ENCODE measurements at places on chromosomes 11 and 22. TPM values are rescaled to one million over a fixed set of nuclear protein-coding genes. Genes with fewer than 3 reads are reported as not detected.
A peak's percentile ranks its signal among the peaks of the same experiment; 100 is the strongest.

Gene ASCL3
- not detected for total RNA-seq

Gene SLC22A8
- not detected for total RNA-seq

Gene NRIP3
- 1.3 TPM for total RNA-seq

Gene SSTR3
- total RNA-seq, result not detected

Gene NCAM1
- 4.2 TPM for total RNA-seq

Gene TRIM49
- not detected for total RNA-seq

Gene RCN1
- 86.8 TPM for total RNA-seq

Gene PKDREJ
- total RNA-seq, result not detected

Gene CBX6
- 61.6 TPM for total RNA-seq

DNA sequence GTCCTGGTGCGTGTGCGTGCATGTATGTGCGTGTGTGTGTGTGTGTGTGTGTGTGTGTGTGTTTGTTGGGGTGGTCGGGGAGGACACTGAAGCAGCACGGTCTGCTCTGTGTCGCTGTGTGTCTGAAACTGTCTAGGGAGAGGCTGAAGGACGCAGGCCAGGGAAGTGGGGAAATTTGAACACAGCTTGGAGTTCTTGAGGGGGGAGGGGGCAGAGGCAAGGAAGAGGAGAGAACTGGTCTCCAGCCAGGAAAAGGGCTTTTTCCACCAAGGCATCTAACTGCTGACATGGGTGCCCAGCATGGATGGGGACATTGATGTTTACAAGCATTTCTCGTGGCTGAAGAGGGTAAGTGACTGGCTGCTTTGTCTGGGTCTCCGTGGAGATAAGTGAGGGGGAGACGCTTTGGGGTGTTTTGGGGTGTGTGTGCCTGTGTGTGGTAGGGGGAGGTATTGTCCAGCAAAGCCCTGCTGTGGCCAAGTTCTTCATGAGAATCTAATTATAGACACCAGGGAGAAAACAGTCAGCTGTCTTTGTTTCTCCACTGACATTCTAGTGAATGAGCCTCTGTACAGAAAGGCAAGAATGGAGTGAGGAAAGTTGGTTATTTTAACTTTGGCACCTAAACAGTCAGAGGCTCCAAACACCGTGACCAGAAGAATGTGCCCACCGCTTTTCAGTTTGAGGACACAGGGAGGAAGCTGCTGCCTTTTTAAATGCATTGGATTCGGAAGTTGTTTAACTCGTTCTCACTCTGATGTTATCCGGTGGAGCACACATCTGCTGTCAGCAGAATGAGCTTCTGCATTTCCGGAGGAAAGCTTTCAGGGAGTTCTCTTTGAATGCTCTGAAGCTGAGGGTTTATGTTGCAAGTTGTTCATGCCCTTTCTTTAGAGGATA lies 63.7 kb downstream of the PPFIBP2 start:
- DNase-seq, result no peak

- no peak for DNase-seq
These were observed 12.2 kb upstream of the VPS37C start for GRCh38 chr11:61173456-61173855.

GRCh38 chr22:38314051-38314932 lies 2.9 kb downstream of the CSNK1E start:
- no peak for DNase-seq

DNA sequence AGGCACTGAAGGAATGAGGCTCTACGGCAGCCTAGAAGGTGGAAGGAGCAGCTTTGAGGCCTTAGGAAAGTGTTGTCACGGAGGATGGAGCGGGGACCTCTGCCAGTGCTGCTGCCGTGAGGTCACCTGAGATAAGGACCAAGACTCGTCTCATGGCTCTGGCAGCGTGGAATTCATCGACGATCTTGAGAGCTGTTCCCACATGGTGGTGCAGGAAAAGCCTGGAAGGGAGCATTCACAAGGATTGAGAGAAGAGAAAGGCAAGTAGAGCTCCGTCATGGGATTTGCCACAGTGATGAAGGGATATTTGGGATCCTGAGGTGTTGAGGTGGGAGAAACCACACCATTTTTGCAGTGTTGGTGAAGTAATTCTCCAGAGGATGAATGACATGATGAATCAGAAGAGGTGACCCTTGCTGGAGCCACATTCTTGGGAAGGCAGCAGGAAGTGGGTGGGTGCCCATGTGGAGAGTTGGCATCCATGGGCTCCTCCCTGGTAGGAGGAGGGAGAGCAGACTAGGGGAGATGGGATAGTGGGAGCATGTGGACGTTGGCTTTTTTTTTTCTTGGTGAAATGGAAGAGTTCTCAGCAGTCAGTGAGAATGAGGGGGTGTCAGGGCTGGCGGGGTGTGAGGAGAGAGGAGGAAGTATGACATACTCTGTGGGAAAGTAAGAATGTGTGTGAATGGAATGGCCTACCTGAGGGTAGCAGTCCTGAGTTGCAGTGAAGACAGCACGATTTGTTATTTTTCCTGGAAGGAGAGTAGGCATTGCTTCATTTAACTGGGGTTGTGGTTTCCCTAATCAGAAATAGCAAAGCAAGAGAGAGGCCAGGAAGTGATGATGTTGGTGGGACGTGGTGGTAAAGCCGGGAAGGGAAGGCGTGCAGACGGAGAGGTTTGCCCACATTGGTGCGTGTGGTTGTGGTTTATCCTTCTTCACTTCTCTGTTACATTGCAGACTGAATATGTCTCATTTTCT lies 11.1 kb downstream of the PPP6R3 start:
- no peak for DNase-seq

DNA sequence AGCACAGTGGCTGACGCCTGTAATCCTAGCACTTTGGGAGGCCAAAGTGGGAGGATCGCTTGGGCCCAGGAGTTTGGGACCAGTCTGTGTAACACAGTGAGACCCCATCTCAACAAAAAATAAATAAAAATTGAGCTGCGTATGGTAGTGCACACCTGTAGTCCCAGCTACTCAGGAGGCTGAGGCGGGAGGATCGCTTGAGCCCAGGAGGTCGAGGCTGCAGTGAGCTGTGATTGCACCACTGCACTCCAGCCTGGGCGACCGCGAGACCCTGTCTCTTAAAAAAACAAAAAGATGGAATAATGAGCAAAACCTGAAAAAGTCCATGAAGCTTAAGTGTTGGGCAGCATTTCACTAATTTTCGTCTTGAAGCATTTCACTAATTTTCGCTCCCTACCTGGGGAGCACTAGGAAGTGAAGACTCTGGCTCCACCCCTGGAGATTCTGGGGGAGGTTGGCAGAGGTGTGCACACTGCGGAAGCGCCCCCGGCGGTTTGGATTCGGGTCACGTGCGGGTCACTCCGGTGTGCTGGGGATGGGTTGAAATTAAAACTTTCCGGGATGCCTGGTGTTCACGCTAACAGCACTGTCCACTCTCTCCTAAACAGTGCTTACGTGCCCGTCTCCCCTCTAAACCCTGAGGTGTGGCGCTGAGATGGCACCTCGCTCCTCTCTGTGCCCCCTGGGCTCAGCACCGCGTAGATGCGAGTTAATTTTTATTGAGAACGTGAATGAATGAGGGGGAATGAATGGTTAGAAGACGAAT lies 906 bp upstream of the NAA40 start:
- no peak for DNase-seq

GRCh38 chr11:26916805-26917204 lies 77.1 kb upstream of the FIBIN start:
- DNase-seq, result no peak

- DNase-seq, result no peak
These were observed 25.1 kb downstream of the POU2AF1 start for GRCh38 chr11:111353776-111354600.

DNA sequence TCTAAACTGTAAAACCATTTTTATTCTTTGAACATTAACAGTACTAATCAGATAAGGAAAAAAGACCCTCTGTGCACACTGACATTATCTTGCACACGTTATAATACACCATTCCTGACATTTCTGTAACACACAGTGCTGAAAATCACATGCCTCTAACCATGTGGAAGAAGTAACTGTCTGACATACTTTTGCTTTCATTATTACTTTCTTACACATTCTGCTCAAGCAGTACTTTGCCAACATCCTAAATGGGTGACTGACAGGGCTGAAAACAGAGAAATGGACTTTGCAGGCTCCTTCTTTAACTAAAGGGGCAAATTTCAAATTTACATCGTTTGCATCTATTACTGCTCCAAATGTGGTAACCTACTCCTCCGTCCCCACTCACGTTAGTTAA lies 22.8 kb upstream of the TP53AIP1 start:
- DNase-seq, result no peak

DNA sequence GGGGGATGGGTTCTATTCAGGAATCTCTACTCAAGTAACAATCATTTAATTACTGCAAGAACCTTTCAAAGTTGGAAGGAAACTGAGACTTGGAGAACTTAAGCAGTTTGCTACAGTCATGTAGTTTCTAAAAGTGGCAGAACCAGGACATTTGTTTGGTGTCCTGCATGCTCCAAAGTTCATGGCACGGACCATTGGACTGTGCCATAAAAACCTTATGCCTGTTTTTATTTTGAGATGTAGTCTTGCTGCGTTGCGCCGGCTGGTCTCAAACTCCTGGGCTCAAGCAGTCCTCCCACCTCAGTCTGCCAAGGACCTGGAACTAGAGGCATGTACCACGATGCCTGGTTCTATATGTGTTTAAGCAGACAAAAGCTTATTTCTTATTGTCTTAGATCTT lies 18.6 kb upstream of the AIFM3 start:
- DNase-seq, result no peak

GRCh38 chr11:68890490-68891231 lies 13.0 kb downstream of the MRPL21 start:
- no peak for DNase-seq

GRCh38 chr11:85869781-85870180 lies 14.6 kb downstream of the CCDC83 start:
- no peak for DNase-seq

DNA sequence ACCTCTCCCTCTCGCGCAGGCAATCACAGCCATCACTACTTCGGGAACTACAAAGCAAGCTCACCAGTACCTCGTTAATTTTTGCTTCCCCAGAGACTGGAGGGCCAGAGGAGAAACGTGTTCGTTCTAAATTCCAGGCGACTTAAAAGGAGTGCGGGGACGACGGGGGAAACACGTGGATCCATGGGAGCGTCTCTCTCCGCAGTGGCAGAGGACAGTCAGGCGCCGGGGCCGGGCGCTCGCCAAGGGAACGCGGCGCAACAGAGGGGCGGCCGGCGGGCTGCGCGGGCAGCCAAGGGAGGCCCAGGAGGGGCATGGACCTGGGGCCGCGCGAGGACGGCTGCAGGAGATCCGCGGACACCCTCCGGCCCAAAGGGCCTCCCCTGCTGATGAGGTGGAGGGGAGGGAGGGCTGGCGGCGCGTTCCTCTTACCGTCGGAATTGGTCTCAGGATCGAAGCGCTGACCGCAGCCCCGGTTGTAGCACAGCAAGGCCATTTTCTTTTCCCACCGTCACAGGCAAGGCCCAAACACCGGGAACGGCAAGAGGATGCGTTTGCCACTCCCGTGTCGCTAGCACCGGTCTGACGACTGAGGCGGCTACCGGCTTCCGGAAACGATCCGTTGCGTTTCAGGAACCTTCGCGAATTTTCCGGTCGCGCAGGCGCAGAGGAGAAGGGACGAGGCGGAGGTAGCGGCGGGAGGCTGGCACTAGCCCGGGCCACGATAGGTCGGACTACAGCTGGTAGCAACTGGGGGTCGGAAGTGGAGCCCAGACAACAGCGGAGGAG lies at the start of gene CHORDC1:
CHORDC1 (minus strand) TSS at position 591 of the 789 bp plus-strand sequence; CDS start at position 496, 95 bp downstream.
- peak; percentile 96 for DNase-seq

DNA sequence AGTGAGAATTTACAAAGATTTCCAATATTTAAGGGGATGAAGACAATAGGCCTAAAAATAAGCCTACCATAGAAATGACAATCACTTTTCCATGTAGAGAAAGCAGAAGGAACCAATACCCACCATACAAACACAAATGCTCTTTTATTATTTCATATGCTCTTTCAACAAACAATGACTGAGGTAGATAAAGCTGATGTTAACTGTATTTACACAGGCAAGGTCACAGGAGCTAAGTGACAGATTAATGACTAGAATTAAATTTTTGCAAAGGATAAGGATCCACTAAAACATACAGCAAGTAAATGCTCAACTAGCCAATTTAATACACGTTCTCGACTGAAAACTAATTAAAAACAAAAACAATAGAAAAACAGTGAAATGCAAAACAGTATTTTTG lies 34.2 kb downstream of the PICALM start:
- no peak for DNase-seq

DNA sequence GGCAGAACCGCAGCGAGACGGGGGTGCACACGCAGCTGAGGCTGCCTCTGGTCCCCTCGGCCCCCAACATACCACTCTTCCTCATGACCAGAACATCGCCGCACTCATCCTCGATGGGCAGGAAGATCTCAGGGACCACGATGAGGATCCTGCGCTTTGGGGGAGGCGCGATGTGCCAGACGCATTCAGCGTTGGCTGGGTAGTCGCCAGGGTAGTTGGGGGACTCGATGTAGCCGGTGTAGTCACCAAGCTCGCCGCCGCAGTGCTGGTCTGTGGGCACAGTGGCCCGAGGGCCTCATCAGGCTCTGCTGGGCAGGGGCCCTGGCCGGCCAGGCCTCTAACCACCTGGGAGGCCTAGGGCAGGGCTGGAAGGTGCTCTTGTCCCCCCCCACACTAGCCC lies 23.0 kb upstream of the TTLL12 start:
- no peak for DNase-seq

GRCh38 chr11:103928802-103929161 lies 107.7 kb upstream of the DDI1 start:
- DNase-seq, result no peak

DNA sequence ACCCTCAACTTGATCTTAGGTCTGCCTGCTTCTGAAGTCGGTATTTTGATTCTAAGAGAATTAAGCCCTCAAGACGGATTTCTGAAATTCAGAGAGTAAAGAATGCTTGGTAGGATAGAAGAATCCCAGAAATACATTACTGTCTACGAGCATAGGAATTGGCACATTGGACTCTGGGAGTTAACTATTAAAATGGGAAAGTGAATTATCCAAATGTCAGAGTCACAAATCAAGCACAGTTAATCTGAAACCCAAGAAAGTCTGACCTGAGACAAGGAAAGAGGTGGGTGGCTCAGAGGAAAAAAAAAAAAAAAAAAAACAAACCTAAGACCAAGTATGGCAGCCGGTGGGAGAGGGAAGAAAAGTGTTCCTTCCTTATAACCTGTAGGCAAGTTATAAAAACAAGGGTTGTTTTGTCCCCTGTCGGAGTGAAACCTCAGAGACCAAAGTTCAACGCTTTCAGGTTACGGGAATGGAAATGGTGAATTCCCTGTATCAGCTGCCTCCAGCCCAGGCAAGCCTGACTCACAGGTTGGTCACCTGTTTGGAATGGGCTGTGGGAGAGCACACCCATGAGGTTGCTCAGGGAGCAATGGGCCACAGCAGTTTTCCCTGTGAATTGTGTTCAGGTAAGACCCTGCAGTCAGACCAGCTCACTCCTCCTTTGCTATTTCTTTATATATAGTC lies 139.0 kb downstream of the ETS1 start:
- DNase-seq, result no peak

GRCh38 chr11:8934742-8935488 lies 2.2 kb upstream of the C11orf16 start:
- no peak for DNase-seq

- no peak for DNase-seq
These were observed 857.0 kb downstream of the KCNA4 start for GRCh38 chr11:29159552-29160465.

DNA sequence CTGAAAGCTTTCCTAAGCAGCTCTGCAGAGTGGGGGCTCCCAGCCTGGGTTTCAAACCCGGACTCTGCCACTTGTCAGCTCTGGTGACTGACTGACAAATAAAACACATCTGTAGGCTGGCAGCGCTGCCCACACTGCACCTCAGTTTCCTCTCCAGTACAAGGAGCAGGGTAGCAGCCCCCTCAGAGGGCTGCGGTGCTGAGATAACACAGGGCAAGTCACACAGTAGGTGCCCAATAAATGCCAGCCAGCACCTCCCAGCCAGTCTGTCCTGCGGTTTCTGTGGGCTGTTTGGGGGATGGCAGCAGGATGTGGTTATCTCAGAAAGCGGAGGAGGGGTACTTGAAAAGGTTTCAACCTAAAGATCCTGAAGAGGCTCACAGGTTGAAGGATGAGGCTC lies 1.5 kb downstream of the SYT12 start:
- no peak for DNase-seq
